ENCODE measurements at places on chromosomes 2 and 18.
A peak's percentile ranks its signal among the peaks of the same experiment; 100 is the strongest.

DNA sequence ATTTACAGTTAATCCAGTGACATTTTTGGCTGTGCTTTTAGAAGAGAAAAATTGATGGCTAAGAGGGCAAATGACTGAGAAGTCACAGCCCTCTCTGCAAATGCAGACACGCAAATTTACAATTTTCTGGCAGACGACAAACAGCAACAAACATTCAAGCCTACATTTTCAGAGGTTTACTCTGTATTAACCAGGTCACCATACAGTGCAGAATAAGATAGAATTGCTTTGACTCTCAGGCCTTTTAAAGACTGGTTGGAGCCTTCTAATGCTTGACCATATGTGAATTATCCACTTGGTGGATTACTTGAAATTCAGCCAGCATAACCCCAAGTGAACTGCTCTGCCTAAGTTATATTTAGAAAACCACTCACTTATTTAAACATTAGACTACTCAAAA is 280.9 kb upstream of the STON1 start:
- DNase-seq = peak; percentile 52

DNA sequence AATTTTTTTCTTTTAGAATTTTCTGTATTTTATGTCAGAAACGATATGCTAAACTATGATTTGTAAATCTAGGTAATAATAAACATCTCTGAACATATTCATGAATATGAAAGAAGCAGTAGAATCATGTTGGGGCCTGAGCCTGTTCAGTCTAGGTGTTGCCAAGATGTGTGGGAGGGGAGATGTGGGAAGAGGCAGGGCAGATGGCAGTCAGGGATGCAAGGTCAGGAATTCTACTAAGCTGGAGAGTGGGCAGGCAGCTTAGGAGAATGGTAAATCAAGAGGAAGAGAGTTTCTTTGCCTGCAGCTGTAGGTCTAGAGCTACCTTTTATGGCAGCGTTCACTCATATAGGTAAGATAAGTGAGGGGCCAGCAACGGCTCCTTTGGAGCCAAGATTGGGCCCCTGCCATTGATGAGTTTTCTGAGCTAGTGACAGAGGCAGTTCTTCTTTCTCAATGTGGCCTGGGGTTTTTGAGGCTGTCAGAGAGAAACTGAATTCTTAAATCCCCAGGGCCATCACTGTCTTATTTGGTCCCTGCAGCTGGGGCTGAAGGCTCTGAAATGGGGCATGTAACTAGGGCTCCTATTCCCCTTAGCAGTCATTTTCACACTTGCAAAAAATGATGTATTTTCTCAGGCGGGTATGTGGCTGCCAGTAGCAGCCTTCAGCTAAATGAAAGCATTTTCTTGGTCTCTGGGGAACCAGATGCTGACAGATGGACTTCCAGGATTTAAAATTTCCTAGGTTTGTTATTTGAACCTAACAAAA is 232.8 kb downstream of the PIK3C3 start:
- DNase-seq = no peak

GRCh38 chr2:120674246-120675170 is 61.2 kb upstream of the GLI2 start:
- DNase-seq = no peak

GRCh38 chr2:204024503-204024902 is 87.9 kb downstream of the ICOS start:
- peak; percentile 16 for DNase-seq

GRCh38 chr2:103174711-103175110 is 412.9 kb downstream of the TMEM182 start:
- no peak for DNase-seq

DNA sequence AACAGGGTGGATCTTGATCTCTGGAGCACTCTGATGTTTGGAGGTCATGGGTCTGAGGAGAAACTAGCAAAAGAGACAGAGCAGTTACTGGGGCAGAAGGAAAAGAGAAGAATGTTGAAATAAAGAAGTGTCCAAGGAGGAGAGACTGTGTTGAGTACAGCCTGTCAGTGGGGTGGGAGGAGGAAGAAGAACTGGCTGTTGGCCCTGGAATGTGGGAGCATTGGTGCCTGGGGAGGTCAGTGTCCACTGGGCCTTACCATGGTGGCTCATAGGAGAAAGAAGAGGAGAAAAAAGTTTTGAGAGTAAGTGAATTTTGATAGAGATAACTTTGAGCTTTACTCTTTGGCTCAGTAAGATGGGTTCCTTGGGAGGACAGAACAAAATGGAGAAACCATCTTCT is 499.0 kb downstream of the TXNL1 start:
- no peak for DNase-seq

- no peak for DNase-seq
Measured at GRCh38 chr18:13108330-13108729, 110.2 kb upstream of the LDLRAD4 start.

DNA sequence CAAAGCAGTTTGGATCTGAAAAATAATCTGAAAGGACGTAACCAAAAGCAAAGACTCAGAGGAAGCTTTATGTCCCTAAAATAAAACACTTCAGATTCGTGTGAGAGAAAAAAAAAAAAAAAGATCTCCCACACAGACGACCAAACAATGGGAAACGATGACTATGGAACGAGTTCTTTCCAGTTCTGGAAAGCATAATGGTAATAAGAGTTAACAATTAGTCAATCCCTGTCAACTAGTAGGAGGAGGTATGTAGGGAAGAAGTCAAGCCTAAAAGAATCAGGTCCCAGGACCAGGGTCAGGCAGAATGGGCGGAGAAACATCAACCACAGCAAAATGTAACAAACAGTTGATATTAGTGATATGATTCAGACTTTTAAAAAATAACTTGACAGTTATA is 170.3 kb upstream of the SETBP1 start:
- DNase-seq = no peak

DNA sequence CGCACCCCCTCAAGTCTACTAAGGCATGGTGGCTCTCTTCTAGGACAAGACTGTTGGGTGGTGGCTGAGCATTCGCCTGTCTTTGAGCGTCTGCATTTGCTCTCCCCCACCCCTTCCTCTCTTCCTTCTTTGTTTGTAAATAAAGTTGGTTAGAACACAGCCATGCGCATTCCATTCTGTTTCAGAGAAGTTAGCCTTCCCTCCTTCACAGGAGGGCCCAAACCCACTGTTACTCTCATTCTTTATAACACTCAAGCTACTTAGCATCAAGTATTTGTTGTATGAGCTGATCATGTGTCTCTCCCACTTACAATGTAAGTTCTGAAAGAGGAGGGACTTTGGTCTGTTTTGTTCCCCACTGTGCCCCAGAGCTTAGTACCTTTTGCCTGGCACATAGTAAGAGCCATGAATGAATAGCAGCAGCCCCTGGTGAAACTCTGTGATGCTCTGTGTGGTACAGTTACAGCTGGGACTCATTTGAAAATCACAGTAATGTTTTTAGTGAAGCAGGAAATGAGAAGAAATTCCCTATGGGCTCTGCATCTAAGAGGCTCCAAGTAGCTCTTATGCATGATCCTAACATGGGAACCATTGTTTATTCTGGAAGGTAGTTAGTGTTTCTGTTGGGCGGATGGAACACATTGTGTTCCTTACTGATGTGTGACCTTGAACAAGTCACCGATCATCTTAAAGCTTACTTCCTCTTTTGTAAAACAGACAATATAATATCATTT is 7.7 kb downstream of the MGAT5 start:
- DNase-seq = peak; percentile 85

GRCh38 chr2:27211943-27212625 is at the start of the genes ATRAID and SLC5A6:
TSS of gene ATRAID (plus strand) at chr2:27212041. CDS start at chr2:27212369, 328 bp downstream.
TSS of gene SLC5A6 (minus strand) at chr2:27212268. CDS start at chr2:27207650, 4,618 bp downstream.
- DNase-seq = peak; percentile 89

DNA sequence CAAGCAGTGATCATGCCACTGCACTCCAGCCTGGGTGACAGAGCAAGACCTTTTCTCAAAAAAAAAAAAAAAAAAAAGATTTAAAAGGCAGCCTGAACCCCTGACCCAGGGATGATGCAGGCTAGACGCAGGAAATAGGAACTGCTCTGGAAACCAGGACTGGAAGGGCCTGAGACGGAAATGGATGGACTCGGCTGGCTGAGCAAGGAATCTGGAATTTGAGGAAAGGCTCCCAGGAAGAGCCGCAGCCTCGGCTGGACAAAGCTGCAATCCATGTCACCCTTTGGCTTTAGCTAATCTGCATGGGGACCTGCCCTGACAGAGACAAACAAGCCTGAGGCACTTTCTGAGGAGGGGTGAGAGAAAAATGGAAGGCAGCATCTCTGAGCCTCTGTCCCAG is 55.0 kb upstream of the DAPL1 start:
- DNase-seq = no peak

GRCh38 chr18:79465392-79465991 is 69.8 kb downstream of the NFATC1 start:
- DNase-seq = no peak

- DNase-seq = no peak
Measured at GRCh38 chr2:239268549-239268948, 132.3 kb downstream of the HDAC4 start.

Measured in fibroblast of gingiva (primary cell).